Stimulated activated CD4-positive, alpha-beta T cell treated with anti-CD3 and anti-CD28 coated beads, Interleukin-12 subunit alpha, Interleukin-12 subunit beta, amount 100 ng/mL, for 4 hours (primary cell): ENCODE measurements at places on chromosomes 1 and 21.

DNA sequence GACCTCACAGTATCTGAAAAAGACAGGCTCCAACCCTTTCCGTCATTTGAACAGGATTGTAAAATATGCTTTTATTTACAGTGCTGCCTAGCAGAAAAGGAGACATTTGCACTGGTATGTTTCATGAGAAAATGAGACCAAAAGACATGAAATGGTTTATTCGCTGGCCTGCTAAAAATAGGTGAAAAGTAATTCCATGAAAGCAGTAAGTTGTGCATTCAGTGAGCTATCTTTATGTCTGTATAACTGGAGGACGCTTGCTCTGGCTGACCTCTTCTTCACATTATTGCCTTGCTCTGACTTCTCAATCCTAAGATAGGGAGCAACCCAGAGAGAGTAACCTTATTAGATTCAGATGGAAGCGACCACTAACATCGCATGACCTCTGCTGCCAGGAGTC, 38.3 kb downstream of the ODF2L start:
- no peak for DNase-seq

- no peak for DNase-seq
These were observed 92.6 kb upstream of the VAV3 start for GRCh38 chr1:108057541-108057940.

GRCh38 chr1:93448983-93449804, 1.3 kb downstream of the FNBP1L start:
- no peak for DNase-seq

- no peak for DNase-seq
These were observed 442.6 kb upstream of the ADGRL2 start for GRCh38 chr1:81358151-81358550.

GRCh38 chr1:156948708-156949107, 28.3 kb downstream of the LRRC71 start:
- no peak for DNase-seq

GRCh38 chr1:168735974-168736373, 7.0 kb upstream of the DPT start:
- DNase-seq = no peak

GRCh38 chr1:14303011-14303410, 295.5 kb upstream of the KAZN start:
- DNase-seq = no peak

GRCh38 chr1:15650433-15650832, 33.2 kb downstream of the DDI2 start:
- no peak for DNase-seq

GRCh38 chr1:201649761-201650622, 111.1 kb downstream of the NAV1 start:
- DNase-seq = no peak

DNA sequence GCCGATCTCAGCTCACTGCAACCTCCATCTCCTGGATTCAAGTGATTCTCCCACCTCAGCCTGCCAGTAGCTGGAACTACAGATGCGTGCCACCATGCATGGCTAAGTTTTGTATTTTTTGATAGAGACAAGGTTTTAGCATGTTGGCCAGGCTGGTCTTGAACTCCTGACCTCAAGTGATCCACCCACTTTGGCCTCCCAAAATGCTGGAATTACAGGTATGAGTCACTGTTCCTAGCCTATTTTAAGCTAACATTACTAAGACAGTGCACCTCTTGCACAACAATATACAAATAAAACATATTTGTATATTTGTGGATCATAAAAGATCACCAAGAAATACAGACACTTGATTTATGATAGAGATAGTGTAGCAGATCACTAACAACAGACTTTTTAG, 139.1 kb downstream of the DUSP10 start:
- DNase-seq = no peak

DNA sequence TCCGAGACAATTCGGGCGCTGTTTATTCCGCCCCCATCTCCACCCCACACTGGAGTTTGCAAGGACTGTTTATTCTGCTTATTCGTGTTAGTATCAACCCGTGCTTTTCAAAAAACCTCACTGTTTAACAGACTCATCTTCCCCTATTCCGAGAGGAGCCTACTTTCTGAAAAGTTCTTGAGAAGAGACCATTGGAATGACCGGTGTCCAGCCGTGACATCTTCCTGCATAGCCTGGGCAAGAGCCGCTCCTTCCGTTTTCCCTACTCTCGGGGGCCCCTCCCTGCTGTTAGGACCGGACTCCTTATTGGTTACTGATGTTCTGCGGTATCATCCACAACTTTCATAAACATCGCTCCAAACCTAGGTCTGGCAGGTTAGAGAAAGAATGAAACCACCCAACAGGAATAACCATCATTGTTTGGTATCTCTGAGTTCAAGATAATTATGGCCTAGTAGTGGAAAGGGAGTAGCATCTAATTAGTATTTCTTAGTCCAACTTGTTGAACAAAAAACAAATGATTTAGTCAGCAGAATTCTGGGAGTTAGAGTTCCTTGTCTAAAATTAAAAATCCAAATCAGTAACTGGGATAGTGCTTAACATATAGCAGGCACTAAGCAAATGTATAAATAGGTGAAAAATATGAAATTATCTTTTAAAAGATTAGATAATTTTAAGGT, 837 bp downstream of the STXBP3 start:
- peak; percentile 7 for DNase-seq

DNA sequence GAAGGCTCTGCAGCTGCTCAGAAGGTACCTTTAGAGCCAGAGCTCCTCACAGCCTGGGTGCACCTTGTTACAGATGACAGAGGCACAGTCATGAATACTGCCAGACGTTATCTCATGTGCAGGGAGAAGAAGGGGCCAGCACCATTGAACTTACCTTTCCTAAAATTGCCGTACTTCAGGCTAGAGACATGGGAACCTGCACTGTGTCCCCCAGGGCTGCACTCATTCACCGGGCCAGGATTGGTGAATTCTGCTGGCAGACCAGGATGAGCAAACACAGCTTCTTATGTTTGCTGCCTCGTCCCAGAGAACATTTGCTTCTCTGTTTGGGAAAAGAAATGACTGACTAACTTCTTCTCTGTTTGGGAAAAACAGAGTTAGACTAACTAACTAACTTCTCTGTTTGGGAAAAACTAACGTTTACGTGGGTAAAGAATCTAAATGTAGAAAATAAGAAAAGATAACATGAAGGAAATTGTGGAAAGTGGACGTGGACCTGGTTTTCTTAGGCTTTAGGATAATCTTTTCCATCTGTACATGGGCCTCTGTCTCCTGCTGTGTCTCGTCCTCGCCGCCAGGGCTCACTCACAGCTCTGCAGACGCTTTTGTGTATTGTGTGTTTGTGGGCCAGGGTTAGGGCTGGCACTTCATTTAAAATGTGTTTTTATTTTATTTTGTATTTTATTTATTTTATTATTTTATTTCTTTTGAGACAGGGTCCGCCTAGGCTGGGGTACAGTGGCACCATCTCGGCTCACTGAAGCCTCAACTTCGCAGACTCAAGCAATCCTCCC, 9.9 kb downstream of the OBSCN start:
- DNase-seq = no peak
